ENCODE measurements at places on chromosomes 13 and 19.

GRCh38 chr13:20360041-20360491 is 127.9 kb upstream of the GJB6 start:
- DNase-seq = no peak

GRCh38 chr19:55528030-55528803 is 8.7 kb downstream of the SBK2 start:
- no peak for DNase-seq

- DNase-seq = no peak
Measured at GRCh38 chr13:48315969-48316650, 12.6 kb downstream of the RB1 start.

GRCh38 chr13:48938308-48938943 is 37.3 kb upstream of the FNDC3A start:
- DNase-seq = no peak

DNA sequence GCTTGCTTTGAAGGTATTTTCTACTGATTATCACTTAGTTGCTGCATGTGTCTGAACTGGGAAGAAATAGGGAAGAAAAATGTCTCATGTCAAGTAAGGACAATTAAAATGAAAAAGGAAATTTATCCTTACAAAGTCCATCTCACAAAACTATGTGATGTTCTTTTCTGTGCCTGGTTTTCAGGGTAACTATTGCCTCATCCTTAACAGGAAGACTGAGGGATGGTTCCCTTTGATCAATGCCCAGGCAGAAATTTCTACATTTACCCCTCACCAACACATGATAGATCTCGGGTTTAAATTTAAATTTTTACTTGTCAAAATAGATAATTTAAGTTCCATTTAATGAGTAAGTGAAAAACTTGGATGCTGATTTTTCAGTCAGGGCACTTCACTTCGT is 3.9 kb upstream of the FOXO1 start:
- DNase-seq = no peak

- DNase-seq = no peak
Measured at GRCh38 chr13:29319451-29319850, 276.0 kb downstream of the SLC7A1 start.

DNA sequence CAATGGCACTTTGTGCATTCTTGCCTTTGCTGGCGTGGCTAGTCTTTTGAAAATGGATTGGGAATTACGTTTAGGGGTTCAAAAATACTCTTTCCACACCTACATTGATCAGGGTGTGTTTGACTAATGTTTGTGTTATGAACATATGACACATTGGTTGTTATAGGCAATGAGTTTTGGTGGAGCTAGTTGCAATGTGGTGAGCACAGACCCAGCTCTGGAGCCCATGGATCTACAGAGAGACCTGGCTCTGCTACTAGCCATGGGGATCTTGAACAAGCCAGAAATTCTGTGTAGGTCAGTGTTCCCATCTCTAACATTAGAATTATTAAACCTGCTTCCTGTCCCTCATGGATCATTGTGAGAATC is 222.4 kb upstream of the UBL3 start:
- DNase-seq = no peak

DNA sequence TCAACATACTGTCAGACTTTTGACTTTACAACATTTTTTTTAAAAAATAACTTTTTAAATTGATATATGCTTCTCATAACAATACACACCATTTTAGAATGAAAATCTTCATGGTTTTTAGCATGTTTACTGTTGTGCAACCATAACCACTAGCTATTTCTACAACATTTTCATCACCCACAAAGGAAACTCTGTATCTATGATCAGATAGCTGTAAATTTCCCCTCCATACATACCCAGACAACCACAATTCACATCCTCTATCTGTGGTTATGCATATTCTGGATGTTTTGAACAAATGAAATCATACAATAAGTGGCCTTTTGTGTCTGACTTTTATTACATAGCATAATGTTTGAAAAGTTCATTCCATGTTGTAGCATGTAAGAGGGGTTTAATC is 1666.0 kb downstream of the EFNB2 start:
- DNase-seq = no peak

DNA sequence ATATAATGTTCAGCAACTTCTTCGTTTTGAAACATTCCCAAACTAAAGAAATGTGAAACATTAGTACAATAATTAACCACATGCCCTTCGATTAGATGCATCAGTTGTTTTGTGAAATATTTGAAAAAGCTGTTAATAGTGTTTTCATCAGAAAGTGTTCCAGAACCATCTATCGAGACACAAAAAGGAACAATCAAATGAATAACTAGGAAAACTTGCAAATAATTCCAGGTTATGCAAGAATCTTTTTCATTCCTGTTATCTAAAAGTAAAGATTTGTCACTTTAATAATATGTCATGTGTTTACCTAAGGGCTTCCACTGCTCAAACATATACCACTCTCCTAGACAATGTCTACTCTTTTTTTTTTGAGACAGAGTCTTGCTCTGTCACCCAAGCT is 904.2 kb upstream of the MIR17HG start:
- no peak for DNase-seq

- DNase-seq = no peak
Measured at GRCh38 chr19:7942981-7943443, 454 bp downstream of the TIMM44 start.

DNA sequence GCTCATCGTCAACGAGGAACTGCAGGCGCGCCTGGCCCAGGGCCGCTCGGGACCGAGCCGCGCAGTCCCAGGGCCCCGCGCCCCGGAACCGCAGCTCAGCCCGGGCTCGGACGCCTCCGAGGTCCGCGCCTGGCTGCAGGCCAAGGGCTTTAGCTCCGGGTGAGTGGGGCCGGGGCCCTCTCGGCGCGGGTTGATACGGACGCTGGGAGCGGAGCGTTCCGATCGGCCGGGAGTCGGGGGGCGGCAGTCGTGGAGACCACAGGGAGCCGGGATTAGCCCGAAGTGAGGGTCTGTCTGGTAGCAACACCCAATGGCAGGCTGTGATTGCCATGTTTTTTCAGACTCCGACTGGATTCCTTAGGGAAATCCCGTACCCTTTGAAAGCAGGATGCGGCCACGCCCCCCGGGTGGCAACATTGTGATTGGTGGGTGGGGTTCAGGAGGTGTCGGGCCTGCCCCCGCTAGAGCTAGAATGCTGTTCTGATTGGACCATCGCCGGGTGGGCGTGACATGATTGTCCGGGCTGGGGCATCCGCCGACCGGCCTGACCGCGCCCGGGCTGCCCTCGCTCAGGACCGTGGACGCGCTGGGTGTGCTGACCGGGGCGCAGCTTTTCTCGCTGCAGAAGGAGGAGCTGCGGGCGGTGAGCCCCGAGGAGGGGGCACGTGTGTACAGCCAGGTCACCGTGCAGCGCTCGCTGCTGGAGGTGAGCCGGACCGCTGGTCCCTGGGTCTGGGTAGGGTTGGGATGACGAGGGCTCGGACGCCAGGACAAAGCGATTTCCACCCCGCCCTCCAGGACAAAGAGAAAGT is 11.3 kb downstream of the EPS8L1 start:
- peak; percentile 50 for DNase-seq

- no peak for DNase-seq
Measured at GRCh38 chr19:36514012-36514612, 14.0 kb downstream of the ZNF260 start.

GRCh38 chr13:71727042-71727441 is 140.0 kb downstream of the DACH1 start:
- no peak for DNase-seq

DNA sequence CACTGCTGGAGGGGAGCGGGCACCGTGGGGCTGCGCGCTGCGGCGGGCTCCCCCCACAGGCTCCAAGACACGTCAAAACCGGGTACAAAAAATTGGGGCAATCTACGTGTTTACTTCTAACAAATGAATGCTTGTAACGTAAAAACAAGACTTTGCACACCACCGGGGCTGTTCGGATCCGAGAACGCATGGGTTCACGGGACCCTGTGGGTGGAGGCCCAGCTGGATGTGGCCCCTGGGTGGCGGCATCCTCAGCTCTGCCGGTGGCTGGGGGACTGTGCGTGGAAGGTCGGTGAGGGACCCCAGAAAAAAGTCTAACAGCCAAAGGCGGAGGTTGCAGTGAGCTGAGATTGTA is 10.3 kb upstream of the SLC7A10 start:
- DNase-seq = no peak

GRCh38 chr19:44609219-44609618 is 4.1 kb upstream of the IGSF23 start:
- no peak for DNase-seq

GRCh38 chr19:33171222-33171795 is 22.8 kb upstream of the LRP3 start:
- no peak for DNase-seq

- no peak for DNase-seq
Measured at GRCh38 chr19:48770266-48770665, 14.9 kb downstream of the FGF21 start.

GRCh38 chr19:54127688-54128440 is 9.7 kb upstream of the CNOT3 start:
- DNase-seq = no peak

DNA sequence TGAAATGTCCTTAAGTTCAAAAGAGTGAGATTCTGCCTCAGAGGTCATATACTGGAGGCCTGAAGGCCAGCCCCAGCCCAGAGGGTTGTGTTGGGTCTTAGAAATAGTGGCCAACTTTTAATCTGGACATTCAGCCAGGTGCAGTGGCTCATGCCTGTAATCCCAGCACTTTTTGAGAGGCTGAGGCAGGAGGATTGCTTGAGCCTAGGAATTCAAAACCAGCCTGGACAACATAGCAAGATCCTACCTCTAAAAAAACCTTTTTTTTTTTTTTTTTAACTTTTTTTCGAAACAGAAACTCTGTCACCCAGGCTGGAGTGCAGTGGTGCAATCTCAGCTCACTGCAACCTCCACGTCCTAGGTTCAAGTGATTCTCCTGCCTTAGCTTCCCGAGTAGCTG is 15.5 kb downstream of the DPF1 start:
- DNase-seq = no peak

- no peak for DNase-seq
Measured at GRCh38 chr19:42277821-42278451, 8.9 kb downstream of the CIC start.

DNA sequence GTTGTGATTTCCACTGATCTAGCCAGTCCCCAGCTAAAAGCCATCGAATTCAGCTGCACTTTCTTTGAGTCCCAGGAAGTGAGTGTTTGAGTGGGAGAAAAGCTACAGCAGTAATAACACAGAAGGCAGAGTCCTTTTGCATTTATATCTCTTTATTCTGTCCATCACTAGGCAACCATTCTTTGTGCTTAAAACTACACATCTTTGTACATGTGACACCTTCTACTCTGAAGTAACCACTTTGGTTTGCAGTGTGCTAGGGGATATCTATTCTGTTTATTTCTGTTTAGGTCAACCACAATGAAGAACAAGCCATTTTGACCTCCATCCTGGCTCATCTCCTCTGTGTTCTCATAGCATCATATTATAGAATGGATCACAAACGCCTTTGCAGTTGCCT is 226.0 kb upstream of the SERP2 start:
- no peak for DNase-seq

DNA sequence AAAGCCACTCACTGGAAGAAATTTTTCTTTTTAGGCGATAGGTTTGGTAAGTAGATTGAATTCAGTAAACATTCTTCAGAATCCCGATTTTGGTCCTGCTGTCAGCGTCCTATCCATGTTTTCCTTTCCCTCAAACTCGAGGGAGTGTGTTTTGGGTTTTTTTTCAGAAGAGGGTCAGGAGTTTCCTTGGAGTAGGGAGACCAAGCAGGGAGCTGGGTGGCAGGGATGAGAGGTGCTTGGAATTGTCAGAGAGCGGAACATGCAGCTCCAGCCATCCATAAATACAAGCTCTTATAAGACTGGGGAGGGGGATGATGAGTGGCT is 1.6 kb upstream of the PCDH8 start:
- DNase-seq = no peak

DNA sequence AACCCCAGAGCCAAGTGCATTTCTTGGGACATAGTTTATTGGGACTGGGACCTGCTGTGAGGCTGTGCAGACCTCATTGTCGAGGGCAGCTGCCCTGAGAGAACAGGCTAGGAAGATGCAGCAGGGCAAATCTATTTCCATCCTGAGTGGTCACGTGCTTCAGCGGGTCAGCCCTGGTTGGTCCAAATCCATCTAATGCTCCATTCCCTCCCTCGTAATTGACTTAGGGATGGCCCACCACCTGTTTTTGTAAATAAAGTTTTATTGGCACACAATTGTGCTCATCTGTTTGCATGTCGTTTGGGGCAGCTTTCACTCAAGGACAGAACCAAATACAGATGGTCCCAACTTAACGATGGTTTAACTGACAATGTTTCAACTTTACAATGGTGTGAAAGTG is 75.5 kb upstream of the ADGRE5 start:
- no peak for DNase-seq

DNA sequence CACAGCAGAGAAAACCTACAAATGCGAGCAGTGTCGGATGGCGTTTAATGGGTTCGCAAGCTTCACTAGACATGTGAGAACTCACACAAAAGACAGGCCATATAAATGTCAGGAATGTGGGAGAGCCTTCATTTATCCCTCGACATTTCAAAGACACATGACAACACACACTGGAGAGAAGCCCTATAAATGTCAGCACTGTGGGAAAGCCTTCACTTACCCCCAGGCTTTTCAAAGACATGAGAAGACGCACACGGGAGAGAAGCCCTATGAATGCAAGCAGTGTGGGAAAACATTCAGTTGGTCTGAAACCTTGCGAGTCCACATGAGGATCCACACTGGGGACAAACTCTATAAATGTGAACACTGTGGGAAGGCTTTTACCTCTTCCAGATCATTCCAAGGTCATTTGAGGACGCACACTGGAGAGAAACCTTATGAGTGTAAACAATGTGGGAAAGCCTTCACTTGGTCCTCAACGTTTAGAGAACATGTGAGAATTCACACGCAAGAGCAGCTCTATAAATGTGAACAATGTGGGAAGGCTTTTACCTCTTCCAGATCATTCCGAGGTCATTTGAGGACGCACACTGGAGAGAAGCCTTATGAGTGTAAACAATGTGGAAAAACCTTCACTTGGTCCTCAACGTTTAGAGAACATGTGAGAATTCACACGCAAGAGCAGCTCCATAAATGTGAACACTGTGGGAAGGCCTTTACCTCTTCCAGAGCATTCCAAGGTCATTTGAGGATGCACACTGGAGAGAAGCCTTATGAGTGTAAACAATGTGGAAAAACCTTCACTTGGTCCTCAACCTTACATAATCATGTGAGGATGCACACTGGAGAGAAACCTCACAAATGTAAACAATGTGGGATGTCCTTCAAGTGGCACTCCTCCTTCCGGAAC is 16.8 kb downstream of the ZNF57 start:
- DNase-seq = no peak

DNA sequence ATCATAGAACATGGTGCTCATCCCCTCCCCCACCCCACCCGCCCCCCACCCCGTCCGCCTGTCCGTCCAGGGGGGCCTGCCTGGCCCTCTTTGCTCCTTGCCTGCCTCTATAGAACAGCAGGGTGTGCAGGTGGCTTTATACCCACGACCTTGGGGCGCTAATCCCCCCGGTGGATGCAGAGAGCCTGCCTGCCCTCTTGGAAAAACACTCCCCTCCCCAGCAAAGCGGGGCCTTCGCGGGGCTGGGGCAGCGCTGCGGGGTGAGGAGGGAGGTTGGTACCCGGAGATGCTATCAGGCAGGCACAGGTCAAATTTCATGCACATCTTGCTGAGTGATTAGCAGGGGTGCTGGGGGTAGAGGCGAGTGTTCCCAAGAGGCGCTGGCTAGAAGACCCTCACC is 21.9 kb downstream of the RFX1 start:
- no peak for DNase-seq

All from hematopoietic multipotent progenitor cell (in vitro differentiated cells).